Activated CD8-positive, alpha-beta memory T cell treated with anti-CD3 and anti-CD28 coated beads for 4 hours (primary cell): ENCODE measurements at places on chromosomes 6 and 20.

GRCh38 chr6:168154263-168154917 lies 75.4 kb upstream of the FRMD1 start:
- no peak for DNase-seq

DNA sequence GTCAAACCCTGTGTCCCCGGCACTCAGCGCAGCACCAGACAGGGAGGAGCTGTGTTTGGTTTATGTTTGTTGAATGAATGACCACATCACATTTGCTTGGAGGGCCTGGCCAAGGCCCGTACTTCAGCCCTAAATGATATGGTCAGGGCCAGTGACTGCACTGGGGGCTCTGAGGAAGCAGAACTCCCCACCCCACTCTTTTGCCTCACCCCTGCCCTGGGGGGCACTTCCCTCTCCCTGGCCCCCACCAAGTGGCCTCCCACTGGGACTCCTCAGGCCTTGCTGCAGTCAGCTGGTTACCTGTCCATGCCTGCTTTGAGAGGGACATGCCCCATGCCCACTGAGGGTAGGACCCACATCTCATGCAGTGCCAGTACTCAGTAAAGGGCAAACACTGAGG lies 2.9 kb downstream of the ADISSP start:
- DNase-seq, result no peak

- no peak for DNase-seq
Measured at GRCh38 chr6:128389820-128390534, 130.4 kb downstream of the PTPRK start.

DNA sequence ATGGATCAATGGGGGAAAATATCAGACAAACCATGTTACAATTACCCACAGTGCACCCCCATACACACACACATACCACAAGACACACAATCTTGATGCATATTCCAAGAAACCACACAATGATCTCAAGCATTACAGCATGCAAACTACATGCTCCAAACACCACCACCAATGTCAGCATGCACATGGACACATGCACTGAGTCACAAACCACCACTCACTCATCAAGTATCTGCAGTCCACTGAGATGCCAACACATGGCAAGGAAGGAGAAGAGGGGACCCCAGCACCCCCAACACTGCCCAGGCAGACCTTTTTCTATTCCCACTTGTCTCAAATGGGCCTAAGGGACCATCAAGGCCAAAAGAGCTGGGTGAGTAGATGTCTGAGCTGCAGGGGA lies 91.6 kb downstream of the PREX1 start:
- no peak for DNase-seq

DNA sequence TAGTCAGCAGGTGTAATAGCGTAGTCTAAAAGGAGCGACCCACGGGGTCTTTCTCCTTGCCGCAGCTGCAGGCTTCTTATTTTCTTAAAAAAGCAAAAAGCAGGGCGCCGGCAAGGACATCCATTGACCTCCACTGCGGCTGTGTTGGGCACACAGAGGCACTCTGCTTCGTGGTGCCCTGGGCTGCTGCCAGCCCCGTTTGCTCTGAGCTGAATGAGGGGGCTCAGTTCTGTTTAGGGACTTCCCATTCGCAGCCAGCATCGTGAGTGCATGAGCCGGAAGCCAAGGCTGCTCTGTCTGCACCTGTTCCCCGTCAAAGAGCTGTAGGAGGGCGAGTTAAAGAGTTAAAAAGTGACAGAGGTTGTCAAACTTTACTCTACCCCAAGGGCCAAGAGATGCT lies 1.7 kb upstream of the SLC22A2 start:
- no peak for DNase-seq

GRCh38 chr6:44739181-44739580 lies 351.7 kb downstream of the CDC5L start:
- DNase-seq, result no peak

DNA sequence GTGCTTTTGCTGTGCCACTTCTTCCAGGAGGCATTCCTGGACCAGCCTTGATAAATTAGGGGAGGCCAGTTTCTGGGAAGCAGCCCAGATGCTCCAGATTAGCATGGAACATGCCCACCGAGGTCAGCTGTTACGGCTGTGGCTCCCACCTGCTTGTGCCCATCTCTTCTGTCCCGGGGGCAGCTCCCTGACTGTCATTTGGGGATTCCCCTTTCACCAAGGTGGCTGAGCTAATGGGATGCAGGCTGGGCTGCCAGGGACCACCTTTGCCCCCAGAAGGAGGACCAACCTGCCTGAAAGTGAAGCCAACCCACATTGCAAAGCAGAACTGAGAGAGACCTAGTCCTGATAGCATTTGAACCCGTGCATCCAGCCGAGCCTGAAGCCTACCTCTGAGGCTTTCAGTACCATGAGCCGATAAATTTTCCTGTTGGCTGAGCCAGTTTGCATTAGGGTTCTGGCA lies 85.3 kb downstream of the PTPN1 start:
- no peak for DNase-seq

DNA sequence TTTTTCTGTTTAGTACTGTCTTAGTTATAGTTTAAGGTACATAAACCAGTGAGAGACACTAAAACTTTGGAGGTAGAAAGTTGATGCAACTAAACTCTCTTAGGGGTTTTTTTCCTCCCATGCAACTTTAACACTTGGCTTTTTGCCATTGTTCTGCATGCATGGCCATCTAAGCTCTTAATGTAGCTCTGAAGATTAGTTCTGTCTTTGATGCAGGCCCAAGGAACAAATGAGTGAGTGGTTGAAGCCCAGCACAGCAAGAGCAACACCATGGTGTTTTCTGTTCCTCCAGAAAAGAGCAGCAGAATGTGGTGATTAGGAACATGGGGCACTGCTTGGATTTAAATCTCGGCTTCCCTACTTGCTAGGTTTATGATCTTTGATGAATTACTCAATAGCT lies 89.3 kb downstream of the L3MBTL3 start:
- no peak for DNase-seq

DNA sequence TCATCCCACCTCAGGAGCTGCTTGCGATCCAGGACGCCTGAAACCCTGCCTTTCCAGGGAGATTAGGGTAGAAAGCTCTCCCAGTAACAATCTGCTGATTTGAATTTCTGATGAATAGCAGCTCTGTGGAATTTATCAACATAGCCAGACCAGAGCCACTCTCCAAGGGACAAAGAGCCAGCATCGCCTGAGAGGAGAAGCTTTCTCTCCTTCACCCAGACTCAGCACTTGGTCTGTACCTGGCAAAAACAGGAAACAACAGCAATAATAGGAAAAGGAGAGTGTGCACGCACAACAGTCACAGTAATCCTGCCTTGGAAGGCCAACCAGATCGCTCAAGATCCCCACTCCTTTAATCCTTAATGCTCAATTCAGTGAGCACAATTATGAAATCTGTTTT lies 22.3 kb upstream of the ROS1 start:
- no peak for DNase-seq

- DNase-seq, result no peak
Measured at GRCh38 chr6:38973178-38974057, 75.2 kb upstream of the GLP1R start.

GRCh38 chr20:10642856-10643559 lies 30.8 kb downstream of the JAG1 start:
- no peak for DNase-seq

DNA sequence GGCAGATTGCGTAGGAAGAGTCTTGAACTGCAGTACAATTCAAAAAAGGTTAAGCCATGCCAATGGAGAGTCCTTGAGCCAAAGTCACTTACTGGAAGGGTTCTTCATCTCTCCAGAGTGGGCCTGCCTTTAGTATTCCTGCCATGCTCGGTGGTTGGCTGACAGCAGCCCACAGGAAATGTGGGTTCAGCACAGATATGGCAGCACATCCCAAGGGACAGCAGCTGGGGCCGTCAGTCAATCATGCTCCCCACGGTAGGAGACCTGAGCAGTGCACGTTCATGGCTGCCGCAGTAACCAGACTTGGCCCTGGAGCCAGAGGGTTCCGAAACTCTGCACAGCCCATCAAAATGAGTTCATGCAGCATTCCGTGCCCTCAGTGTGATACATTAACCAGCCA lies 63.6 kb upstream of the SIRPA start:
- DNase-seq, result no peak

DNA sequence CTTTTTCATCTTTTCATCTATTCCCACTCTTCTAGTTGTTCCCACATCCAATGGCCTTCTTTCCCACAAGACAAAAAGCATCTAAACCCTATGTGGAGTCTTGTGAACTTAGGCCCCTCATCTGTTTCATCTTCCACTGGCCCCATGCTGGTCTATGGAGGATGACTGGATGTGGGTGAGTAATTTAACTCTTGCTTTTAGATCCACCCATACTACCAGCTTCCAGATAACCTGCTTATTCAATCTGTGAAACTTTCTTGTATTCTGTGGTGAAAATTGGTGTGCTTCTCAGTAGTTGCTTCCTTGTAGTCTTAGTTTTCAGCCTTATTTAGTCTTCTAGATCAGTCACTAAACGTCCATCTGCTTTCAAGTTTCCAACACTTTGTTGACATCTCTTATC lies 64.9 kb downstream of the OPN5 start:
- DNase-seq, result no peak

DNA sequence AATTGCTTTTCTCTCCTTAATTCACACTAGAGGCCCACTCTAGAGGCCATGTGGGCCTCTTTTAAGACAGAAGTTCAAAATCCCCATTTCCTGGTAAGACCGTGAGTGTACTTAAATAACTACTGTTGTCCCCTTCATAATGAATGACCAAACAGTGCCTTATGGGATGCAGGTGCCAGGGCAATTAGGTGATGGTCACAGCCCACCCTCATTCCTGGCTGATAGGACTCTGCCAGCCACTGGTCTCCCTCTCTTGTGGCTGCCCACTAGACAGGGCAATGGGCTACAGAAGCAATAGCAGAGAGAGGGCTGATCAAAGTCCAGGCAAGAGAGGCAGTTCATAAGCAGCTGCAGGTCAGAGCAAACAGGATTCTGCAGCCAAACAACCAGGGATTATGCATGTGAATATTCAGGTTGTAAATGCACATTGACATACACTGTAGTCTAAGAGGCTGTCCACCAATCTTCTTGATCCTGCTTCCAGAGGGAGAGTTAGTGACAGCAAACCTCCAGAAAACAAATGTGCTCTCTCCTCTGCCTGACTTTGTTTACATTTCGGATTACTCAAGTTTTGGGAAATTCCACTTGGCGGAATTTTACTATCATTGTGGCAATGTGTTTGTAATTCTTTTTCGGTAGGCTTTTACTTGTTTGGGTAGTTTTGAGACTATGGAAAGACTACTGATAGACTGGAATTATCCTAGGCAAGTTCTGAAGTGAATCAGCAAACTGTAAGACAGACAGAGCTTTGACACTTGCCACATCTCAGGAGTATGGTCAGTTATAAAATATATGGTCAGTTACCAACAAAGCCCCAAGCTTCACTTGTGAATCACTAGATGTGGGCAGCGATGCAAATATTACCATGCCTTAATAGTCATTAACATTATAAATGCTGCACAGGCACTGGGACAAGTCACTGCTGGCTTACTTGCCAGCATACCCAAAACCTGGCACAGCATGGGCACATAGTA lies 12.8 kb downstream of the PTPRK start:
- DNase-seq, result no peak

GRCh38 chr6:149268146-149268545 lies 49.4 kb upstream of the TAB2 start:
- no peak for DNase-seq

DNA sequence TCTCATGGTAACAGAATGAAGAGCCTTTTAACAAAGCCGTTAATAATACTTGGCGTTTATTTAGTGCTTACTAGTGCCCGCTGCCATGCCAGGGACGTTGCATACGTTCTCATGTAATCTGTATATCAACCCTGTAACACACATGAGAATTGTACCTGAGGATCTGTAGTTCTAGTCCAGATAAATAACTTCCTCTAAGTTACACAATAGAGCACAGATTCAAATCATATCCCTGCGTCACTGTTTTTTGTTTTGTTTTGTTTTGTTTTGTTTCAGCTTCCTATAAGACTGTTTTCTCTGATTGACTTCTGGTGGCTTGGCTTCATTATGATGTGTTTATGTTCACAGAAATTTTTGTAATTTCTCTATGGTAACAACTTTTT lies 553 bp downstream of the ZSCAN16 start:
- no peak for DNase-seq

GRCh38 chr6:91705646-91706045 lies 1118.8 kb upstream of the MAP3K7 start:
- no peak for DNase-seq

- no peak for DNase-seq
Measured at GRCh38 chr6:76587271-76587670, 514.8 kb upstream of the IMPG1 start.

- no peak for DNase-seq
Measured at GRCh38 chr6:315226-315625, 22.9 kb downstream of the DUSP22 start.

DNA sequence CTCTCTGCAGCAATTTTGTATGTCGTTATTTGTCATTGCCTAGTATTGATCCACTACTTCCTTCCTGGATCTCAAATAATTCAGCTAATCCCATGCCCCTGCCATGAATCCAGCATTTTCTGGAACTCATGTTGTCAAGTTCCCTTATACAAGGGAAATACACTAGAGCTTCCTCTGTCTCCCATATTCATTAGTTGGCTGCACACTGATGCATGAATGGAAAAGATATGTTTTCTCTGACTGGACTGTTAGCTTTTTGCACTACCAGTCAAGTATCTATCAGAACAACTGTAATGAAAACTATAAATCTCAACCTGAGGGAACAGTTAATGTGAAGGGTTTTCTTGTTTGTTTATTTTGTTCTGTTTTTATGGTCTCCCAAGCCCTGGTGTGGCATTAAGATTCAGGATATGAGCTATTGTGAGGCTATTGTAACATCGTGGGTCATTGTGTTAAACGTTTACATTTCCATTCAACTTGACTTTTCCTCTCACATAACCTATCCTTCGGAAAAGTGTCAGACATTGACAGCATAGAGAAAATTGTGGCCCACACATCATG lies 102.5 kb upstream of the FAM8A1 start:
- DNase-seq, result no peak

DNA sequence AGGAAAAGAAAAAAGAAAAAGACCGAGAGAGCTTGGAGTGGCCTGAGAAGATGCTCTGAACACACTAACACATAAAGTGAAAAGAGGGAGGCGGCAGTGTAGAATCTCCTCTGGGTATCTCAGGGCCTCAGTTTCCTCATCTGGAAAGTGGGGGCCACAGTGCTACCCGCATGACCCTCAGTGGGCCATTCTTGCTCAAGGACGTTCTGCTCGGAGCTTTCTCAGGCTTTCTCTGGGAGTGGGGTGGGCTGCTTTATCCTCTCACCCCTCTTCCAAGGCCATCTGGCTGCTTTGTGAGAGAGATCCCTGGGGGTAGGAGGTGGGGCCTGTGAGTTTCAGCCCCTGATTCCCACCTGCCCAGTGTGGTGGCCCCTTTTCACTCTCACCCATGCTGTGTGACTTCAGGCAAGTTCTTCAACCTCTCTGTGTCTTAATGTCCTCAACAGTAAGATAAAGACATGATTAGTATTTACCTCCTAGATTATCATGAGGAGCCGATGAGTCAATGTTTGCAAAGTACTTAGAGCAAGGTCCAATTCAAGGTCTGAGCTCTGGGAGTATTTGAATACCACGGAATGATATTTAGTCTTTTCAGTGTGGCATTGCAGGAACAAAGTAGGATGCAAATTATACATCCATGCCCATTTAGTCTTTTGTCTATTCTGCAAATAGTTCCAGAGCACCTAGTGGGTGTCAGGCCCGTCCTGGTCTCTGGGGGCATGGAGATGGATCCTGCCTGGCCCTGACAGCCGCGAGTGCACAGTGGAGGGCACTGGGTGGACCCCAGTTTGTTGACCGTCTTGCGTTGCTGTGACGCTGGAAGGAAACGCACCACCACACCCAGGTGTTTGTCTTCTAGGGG lies 34.3 kb downstream of the SRC start:
- DNase-seq, result no peak
